ENCODE measurements at places on chromosomes 5 and 9. TPM values are rescaled to one million over a fixed set of nuclear protein-coding genes. Genes with fewer than 3 reads are reported as not detected.

MEF2C gene
- total RNA-seq: 17.3 TPM

VPS13A gene
- total RNA-seq: 127 TPM

MEGF10 gene
- 2.9 TPM for total RNA-seq

C5 gene
- total RNA-seq: 3.4 TPM

PRDM12 gene
- total RNA-seq: not detected

INSL4 gene
- not detected for total RNA-seq
